Stimulated activated CD4-positive, alpha-beta T cell treated with anti-CD3 and anti-CD28 coated beads, Interleukin-1b, Interleukin-23, amount 100 ng/mL, for 1 hour (primary cell): ENCODE measurements at places on chromosomes 6 and 20.
A peak's percentile ranks its signal among the peaks of the same experiment; 100 is the strongest.

- no peak for DNase-seq
Observed at GRCh38 chr20:23298926-23299672, 51.5 kb upstream of the NXT1 start.

DNA sequence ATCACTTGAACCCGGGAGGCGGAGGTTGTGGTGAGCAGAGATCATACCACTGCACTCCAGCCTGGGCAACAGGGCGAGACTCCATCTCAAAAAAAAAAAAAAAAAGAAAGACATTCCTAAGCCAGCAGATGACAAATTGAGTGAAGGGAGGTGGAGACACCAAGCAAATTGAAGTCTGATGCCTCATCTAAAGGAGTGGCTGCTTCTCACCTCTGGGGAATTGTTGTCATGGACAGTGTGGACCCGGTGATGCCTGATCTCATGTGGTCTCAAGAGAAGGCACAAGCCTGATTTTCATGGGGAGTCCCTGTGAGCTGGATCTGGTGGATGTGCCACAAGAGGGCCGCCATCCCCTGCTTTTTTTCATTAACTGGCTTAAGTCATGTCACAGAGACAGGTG is 272.0 kb downstream of the ZNF217 start:
- DNase-seq, result no peak

- DNase-seq, result no peak
Observed at GRCh38 chr20:45835825-45836224, 2.2 kb downstream of the SNX21 start.

- DNase-seq, result no peak
Observed at GRCh38 chr6:125406741-125407140, 105.0 kb upstream of the HDDC2 start.

- no peak for DNase-seq
Observed at GRCh38 chr20:49969234-49969633, 13.5 kb upstream of the SNAI1 start.

- no peak for DNase-seq
Observed at GRCh38 chr6:35454391-35455110, 2.4 kb downstream of the FANCE start.

- no peak for DNase-seq
Observed at GRCh38 chr6:36829919-36830544, 9.2 kb downstream of the CPNE5 start.

- no peak for DNase-seq
Observed at GRCh38 chr6:20839630-20840029, 305.4 kb downstream of the CDKAL1 start.

GRCh38 chr20:50067461-50067860 is 45.5 kb downstream of the UBE2V1 start:
- DNase-seq, result no peak

DNA sequence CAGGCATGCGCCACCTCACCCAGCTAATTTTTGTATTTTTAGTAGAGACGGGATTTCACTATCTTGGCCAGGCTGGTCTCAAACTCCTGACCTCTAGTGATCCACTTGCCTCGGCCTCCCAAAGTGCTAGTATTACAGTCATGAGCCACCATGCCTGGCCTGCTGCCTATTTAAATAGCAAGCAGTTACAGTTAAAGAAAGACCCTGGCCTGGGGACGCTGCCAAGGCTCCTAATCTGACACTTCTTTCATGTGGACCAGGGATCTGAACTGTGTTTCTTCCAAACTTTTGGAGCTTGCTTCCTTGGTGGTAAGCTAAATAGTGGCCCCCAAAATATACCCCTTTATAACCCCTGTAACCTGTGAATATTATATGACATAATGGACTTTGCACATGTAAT is 15.3 kb downstream of the PPARD start:
- DNase-seq, result no peak

GRCh38 chr20:52953020-52953419 is 19.1 kb upstream of the TSHZ2 start:
- no peak for DNase-seq

DNA sequence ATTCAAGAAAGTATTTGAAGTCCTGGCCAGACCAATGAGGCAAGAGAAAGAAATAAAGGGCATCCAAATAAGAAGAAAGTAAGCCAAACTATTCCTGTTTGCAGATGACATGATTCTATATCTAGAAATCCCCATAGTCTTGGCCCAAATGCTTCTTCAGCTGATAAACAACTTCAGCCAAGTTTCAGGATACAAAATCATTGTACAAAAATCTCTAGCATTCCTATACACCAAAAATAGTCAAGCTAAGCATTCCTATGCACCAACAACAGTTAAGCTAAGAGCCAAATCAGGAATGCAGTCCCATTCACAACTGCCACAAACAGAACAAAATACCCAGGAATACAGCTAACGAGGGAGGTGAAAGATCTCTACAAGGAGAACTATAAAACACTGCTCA is 60.1 kb upstream of the PHIP start:
- DNase-seq, result no peak

DNA sequence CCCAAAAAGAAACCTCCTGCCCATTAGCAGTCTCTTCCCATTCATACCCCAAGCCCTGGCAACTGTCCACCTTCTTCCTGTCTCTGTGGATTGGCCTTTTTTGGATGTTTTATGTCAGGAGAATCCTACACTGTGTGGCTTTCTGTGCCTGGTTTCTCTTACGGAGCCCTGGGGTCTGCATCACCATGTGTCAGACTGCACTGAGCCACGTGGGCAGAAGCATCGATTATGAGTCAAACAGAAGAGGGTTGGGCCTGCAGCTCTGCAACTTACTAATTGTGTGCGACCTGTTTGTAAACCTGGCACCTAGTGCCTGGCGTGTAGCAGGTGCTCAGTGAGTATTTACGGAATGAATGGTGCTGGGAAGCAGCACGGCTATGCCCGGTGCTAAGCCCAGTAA is 62.6 kb downstream of the IGF2R start:
- DNase-seq, result no peak

DNA sequence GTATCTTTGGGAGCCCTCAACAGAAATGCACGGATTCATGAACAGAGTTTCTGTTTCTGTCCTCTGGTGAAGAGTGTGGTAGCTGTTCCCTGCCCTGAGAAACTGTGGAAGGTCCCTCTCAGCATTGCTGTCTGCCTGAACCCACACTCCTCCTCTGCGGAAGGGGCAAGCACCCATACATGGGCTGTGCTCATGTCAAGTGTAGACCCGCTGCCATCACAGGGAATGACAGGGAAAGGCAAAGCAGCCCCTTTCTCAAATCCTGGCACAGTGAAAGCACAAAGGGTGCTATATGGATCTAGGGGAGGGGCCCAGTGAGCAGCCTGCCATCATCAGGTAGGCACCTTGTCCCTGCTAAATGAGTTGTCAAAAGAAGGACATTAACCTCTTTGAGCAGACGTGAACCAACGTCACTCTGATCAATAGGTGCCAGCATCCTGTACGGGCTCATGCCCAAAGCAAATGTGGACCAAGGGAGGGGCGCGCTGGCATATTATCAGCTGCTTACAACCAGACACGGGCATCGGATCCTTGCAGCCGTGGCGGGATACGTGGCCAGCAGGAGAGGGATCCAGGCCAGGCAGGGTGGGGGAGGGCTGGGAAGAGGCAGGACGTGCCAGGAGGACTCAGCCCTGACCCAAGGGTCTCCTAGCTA is 231.2 kb upstream of the PMEPA1 start:
- no peak for DNase-seq

- no peak for DNase-seq
Observed at GRCh38 chr6:135505648-135506047, 8.1 kb upstream of the AHI1 start.

GRCh38 chr6:166202321-166202733 is 34.7 kb upstream of the TBXT start:
- DNase-seq, result no peak

DNA sequence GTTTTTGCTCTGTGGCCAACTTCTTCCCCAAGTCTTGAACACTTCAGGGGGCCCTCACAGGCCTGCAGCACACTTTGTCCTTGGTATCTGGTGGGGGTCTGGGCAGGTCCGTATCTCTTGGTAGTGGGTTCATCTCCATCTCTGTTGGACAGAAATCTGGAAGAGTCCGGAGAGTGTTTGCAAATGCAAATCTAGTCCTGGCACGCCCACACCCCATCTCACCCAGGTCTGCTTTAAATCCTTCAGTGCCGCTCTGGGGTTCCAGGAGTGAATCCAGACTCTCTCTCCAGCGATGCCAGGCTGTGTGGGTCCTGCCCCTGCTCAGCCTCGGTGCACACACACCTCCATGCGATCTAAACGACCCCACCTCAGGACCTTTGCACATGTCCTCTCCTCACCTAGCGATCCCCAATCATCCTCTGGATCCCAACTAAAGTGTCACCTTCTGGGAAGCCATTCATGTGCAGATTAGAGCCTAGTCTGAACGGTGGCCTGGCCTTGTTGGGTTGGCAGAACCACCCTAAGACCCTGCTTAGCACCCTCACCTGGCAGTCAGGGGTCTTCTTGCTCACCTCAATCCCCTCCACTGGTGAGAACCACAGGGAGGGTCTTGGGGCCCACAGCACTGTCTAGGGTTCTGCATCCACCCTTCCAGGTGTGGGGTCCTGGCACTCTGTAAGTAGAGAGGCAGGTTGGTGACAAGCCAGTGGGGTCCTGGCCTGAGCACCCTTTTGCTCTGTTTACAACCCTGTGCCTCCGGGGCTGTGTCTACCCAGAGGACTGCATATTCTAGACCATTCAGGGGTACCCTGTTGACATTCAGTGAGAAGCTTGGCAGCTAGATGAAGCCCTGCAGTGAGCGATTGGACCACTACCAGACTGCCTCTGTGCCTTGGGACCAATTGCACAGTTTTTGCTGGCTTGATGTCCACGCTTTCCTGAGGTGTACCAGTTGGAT is 100.8 kb downstream of the SYCP2 start:
- DNase-seq, result no peak

DNA sequence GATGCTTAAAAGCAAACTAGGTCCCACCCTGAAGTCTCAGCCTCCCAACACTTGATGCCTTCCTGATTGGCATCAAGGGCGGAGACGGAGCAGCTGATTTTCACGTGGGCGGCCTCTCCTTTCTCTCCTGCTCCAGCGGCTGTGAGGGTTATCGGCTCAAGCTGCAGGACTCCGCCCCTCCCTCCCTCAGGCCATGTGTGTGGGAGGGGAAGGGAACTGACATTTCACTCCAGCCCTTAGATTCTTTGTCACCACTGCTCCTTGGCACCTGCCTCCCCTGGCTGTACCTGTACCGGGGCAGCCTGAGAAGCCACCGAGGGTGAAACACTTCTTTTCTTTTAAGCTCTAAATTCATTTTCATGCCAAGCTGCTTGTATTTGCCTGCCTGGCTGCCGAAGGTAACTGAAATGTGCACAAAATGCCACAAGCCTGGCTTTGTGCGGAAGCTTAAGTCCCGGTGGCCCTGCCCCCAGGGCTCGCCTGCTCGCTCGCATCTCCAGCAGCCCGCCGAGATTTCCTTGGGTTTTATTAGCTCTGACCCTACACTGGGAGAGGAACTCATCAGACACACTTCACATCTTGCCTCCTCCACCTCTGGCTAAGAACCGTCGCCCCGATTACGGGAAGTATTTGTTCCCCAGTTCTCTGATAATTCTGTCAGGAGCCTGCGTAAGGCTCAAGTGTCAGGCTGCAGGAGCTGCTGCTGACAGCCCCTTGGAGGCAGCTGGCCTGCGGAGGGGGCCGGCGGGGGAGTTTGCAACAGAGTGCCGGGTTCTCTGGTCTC is 9.6 kb upstream of the CPNE5 start:
- no peak for DNase-seq

GRCh38 chr20:50724851-50725723 is 6.3 kb upstream of the PARD6B start:
- DNase-seq, result peak; percentile 71

GRCh38 chr6:160101277-160102205 is 20.1 kb upstream of the SLC22A1 start:
- no peak for DNase-seq

GRCh38 chr6:43396408-43397149 is 27.1 kb upstream of the ZNF318 start:
- no peak for DNase-seq

- no peak for DNase-seq
Observed at GRCh38 chr6:144718431-144718830, 433.3 kb downstream of the UTRN start.

- DNase-seq, result no peak
Observed at GRCh38 chr6:26223650-26224546, 136.7 kb downstream of the HFE start.

- no peak for DNase-seq
Observed at GRCh38 chr20:34904202-34904621, 27.8 kb downstream of the ACSS2 start.

- DNase-seq, result no peak
Observed at GRCh38 chr20:60306105-60306504, 347.9 kb downstream of the CDH26 start.

DNA sequence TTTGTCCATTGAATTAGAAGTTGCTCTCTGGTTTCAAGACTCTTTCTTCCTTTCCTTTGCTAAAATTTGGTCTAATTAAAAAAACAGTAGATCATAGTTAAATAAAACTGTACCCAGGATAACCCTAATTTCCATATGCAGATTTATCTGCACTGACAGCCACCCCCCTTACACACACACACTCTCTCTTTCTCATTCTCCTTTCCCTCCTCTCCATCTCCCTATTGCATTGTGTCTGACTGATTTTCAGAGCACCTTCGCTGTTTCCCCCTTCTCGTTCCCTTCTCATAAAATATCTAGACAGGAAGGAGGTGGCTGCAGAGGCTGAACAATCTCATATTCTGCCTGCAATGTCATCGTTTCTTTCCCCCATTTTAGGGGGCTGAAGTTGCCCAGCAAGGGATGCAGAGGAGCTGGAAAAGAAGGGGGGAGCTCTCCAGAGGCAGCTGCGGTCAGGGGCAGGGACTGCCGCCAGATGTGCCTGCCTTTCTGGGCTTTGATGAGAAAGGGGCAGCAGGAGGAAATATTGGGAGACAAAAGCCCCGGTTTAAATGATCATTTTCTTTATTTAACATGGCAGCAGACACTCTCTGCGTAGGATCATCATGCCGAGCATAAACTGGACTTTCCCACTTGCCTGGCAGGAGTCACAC is 22.5 kb upstream of the MMS22L start:
- DNase-seq, result no peak

DNA sequence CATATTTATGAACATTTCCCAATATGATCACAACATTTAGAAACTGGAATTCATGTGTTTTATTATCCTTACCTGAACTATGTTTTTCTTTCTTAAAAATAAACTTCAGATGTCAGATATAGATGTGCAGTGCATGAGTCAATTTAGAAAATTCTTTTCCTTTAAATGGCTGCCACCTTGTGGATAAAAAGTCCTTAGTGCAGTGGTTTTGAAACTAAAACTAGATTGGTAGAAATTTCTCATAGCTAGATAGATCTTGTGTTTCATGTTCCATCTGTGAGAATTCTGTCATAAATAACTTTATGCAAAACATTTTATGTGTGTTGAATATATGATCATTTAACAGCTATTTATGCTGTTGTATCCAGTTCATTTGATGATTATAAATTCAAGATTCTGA is 134.9 kb downstream of the KLHL32 start:
- DNase-seq, result no peak

DNA sequence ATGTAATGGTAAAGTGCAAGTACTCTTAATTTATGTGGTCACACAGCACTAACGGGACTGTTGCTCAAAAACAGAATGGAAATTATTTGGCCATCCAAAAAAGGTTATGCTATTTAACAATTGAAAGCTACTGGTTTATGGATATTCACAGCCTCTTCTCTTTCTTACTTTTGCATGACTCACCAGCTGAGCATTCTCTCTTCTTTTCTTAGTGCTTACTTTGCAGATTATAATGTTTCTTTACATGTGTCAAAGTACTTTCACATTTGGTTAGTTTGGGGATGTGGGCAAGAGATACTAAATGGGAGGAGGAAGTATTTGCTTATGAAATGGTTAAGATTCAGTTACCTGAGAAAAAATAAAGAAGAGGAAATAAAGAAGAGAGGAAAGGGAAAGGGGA is 610.5 kb downstream of the HTR1B start:
- no peak for DNase-seq

- no peak for DNase-seq
Observed at GRCh38 chr6:168648240-168649125, 207.5 kb downstream of the SMOC2 start.
